Naive B cell (primary cell): ENCODE measurements at places on chromosomes 4 and X.
A peak's percentile ranks its signal among the peaks of the same experiment; 100 is the strongest.

DNA sequence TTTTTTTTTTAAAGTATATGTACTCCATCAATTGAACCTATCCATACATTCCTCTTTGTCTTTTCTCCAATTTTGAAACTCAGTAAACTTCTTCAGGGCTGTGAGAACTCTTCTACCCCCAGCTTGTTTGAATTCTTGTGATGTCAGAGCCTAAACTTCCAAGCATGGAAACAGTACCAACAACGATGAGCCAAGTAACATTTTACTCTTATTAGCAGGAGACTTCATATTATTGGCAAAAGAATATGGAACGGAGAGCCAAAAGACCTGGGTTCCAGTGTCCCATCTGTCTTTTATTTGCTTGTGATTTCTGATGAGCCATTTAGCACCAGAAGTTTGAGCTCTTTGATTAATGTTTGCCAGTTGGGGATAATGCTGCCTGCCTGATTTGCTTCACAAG is 5.3 kb downstream of the DIAPH2 start:
- H3K4me3 ChIP-seq: no peak overlapping the region
- H3K27ac ChIP-seq: no peak overlapping the region
- no peak for DNase-seq
- H3K27me3 ChIP-seq: no peaks in the 10 kb centered on the region

DNA sequence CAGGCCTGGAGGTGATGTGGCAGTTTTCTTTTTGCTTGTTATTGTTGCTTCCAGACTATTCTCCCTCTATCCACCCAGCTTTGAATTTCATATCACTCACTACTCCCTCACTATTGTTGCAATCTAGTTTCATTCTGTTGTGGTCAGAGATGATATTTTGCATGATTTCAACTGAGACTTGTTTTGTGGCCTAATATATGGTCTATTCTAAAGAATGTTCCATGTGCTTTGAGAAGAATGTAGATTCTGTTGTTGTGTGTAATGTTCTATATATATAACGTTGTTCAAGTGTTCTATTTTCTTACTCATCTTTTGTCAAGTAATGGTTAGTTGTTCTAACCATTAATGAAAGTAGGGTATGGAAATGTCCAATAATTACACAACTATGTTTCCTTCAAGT is 59.0 kb downstream of the THOC2 start:
- H3K36me3 ChIP-seq: peaks cover 8% of the 10 kb centered on the region
- H3K4me1 ChIP-seq: no peaks in the 10 kb centered on the region
- no peak for DNase-seq
- H3K27ac ChIP-seq: no peak overlapping the region

DNA sequence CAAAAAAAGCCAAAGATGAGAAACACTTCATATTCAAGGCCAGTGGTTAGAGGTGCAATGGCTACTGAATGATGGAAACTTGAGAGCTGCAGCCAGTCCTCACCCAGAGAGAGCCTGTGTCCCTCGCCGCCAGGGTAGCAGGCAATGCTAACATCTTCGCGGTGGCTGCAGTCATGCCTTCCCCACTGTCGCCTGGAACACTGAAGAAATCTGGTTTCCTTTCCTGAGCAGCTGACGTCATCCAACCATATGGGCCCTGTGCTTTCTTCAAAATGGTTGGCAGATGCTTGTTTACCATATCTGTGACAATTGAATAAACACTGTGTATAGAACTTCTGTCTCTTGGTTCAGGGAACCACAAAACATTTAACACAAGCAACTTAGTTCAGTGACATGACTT is 39.7 kb downstream of the PRSS12 start:
- H3K4me1 ChIP-seq: no peaks in the 10 kb centered on the region
- H3K27me3 ChIP-seq: peaks cover 21% of the 10 kb centered on the region
- H3K36me3 ChIP-seq: no peaks in the 10 kb centered on the region

DNA sequence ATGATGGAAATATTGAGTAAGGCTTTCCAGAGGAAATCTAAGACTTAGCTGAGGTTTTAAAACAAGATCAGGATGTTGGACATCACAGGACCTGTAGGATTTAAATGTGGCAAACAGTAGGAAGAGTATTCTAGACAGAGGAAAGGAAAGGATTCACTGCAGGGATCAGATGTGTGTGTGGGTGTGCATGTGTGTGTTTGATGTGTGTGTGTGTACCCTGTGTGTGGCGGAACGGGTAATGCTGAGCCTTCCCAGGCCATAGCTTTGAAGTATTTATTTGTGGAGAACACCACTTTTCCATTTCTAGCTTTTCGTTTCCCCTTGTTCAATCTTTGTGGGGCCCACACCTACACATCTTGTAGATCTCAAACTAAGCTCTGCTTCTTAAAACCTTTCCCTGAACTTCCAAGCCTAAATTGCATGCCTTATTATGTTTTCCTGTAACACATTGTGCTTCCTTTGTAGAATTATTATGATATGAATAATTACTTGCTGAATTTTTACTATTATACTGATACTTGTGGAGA is 6.9 kb downstream of the GUCY1A1 start:
- H3K36me3 ChIP-seq: no peaks in the 10 kb centered on the region
- H3K4me3 ChIP-seq: no peak overlapping the region
- H3K27ac ChIP-seq: no peak overlapping the region
- DNase-seq: no peak
- H3K27me3 ChIP-seq: no peaks in the 10 kb centered on the region

DNA sequence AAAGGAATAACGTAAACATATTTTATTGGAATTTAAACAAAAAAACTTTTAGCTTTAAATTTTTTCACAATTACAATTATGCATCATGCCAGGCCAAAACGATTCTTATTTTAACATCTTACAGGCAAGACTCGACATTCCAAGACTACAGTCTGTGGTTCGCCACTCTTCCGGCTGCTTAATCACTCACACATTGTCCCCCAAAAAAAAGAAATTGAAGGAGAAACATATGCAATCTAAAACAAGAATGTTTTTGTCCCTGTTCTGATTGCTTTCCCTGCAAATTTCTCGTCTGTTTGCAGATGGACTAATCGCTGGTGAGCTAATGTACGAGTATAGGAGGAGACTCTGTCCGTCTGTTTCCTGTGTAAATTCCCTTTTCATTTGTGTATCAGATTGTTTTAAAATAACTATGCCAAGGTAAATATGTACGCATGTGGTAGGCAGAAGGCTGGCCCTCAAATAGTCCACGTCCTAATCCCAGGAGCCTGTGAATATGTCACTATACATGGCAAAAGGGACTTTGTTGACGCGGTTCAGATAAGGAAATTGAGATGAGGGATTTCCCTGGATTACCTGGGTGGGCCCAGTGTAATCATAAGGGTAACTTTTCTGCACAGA is 37.7 kb upstream of the MTNR1A start:
- no peaks in the 10 kb centered on the region for H3K27me3 ChIP-seq
- DNase-seq: no peak
- no peaks in the 10 kb centered on the region for H3K36me3 ChIP-seq

- peak overlapping the region; percentile 19 for H3K4me3 ChIP-seq
- H3K4me1 ChIP-seq: peaks cover 44% of the 10 kb centered on the region
- no peaks in the 10 kb centered on the region for H3K27me3 ChIP-seq
- DNase-seq: peak; percentile 63
- H3K36me3 ChIP-seq: no peaks in the 10 kb centered on the region
- H3K27ac ChIP-seq: peak overlapping the region; percentile 25
Measured at GRCh38 chr4:15649914-15650545, 5.1 kb downstream of the FBXL5 start.

DNA sequence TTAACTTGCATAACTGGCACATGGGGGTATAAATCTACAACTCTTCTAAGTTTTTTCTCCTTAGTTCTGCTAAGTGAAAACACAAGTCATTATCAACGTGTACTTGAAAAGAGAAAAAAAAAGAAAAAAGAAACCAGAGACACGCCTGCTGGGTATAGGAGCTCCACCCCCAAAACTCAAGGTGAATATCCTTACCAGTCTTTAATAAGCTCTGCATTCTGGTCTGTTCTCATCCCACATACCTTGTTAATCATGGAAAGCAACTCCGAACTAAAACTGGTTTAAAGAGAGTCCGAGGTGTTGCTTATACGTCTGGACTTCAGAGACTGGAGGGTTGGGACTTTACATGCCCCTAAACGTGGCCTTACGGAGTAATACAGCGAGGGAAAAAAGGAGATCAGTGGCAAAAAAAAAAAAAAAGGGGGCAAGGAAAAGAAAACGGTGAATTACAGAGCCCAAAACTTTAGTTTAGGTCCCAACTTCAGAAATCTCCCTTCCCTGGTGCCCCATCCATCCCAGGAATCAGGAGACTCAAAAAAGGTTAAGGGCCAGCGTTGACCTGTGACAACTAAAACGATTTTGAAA is 1.0 kb downstream of the PGRMC2 start:
- H3K4me1 ChIP-seq: peaks cover 33% of the 10 kb centered on the region
- H3K27ac ChIP-seq: peak overlapping the region; percentile 96
- DNase-seq: peak; percentile 29
- H3K27me3 ChIP-seq: no peaks in the 10 kb centered on the region
- no peaks in the 10 kb centered on the region for H3K36me3 ChIP-seq
- H3K4me3 ChIP-seq: peak overlapping the region; percentile 90

DNA sequence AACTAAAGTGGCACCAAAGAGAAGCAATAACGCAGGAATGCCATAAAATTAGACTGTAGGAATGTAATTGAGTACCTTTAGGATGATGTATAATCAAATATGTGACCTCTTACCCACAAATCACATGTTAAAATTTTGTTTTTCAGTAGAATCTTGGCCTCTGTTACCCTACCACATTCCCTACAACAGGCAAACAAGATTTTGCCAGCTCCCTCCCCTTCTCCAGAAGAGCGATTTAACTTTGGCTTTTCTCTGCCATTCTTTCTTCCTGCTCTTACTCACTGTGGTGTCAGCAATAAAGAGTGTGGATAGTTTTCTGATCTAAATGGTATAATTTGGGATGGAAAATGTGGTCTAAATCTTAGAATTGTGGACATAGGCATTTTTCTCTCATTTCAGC is 57.2 kb downstream of the TRIM2 start:
- no peak for DNase-seq
- H3K4me1 ChIP-seq: peaks cover 5% of the 10 kb centered on the region
- H3K27ac ChIP-seq: no peak overlapping the region
- H3K36me3 ChIP-seq: peaks cover 7% of the 10 kb centered on the region

- no peaks in the 10 kb centered on the region for H3K4me1 ChIP-seq
- no peak overlapping the region for H3K4me3 ChIP-seq
- no peak overlapping the region for H3K27ac ChIP-seq
Measured at GRCh38 chrX:14618177-14618965, 89.0 kb downstream of the GLRA2 start.

- H3K27ac ChIP-seq: no peak overlapping the region
- no peaks in the 10 kb centered on the region for H3K36me3 ChIP-seq
- no peaks in the 10 kb centered on the region for H3K4me1 ChIP-seq
- H3K27me3 ChIP-seq: no peaks in the 10 kb centered on the region
- no peak for DNase-seq
- no peak overlapping the region for H3K4me3 ChIP-seq
Measured at GRCh38 chr4:149164282-149164681, 651.4 kb downstream of the IQCM start.

DNA sequence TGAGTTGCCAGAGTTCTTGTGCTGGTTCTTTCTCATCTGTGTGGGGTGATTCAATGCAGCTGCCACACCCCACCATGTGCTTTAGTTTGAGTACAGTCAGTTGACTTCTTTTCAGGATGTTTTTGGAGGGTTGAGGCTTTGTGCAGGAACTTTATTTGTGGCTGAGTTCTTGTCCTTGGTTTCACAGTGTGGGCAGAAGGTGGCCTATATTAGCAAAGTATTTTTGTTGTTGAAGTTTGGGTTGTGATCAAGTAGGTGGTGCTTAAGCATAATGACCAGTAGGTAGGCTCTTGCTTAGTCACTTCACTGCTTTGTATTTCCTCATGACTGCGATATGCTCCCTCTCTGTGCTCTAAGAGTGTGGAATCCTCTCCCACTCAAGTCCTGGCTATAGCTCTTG is 80.3 kb downstream of the ARHGAP24 start:
- no peaks in the 10 kb centered on the region for H3K27me3 ChIP-seq
- peaks cover 35% of the 10 kb centered on the region for H3K36me3 ChIP-seq
- peak; percentile 30 for DNase-seq
- H3K27ac ChIP-seq: peak overlapping the region; percentile 69
- peak overlapping the region; percentile 83 for H3K4me3 ChIP-seq

DNA sequence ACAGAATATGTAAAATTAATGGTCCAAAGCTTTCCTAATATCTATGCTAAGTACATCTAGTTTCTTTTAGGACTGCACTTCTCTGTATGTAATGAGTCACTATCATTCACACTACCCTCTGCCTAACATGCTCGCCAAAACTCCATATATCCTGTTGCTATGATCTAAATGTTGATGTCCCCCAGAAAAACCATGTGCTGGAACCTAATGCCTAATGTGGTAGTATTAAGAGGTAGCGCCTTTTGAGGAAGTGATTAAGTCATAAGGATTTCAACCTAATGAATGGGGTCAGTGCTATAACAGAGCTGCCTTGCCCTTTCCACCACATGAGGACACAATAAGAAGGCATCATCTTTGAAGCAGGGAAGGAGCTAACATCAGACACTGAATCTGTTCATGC is 34.9 kb upstream of the NFKB1 start:
- no peaks in the 10 kb centered on the region for H3K4me1 ChIP-seq
- H3K4me3 ChIP-seq: no peak overlapping the region
- no peak for DNase-seq
- H3K36me3 ChIP-seq: no peaks in the 10 kb centered on the region

DNA sequence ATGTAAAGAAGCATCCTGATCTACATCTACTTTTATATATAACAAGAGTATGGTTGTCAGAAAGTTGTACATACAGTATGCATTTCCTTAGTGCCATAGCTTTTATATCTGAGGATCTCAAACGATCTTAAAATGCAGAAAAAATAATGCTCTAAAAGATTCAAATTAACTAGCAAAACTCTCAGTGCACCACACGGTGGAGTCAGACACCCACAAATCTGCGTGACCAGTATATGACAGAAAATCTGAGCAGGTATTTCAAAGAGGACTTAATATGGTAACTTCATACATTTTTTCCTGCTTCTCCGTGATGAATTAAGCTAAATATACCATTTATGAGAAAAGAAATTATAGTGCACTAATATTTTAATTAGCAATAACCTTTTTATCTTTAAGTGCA is 803.0 kb downstream of the DMD start:
- no peaks in the 10 kb centered on the region for H3K36me3 ChIP-seq
- H3K4me3 ChIP-seq: no peak overlapping the region

GRCh38 chr4:5045097-5045496 is 6.2 kb upstream of the STK32B start:
- H3K27ac ChIP-seq: peak overlapping the region; percentile 82
- peaks cover 47% of the 10 kb centered on the region for H3K27me3 ChIP-seq
- peak overlapping the region; percentile 62 for H3K4me3 ChIP-seq
- peaks cover 17% of the 10 kb centered on the region for H3K4me1 ChIP-seq
- peak; percentile 9 for DNase-seq
